ENCODE measurements at places on chromosomes 5 and 9. TPM values are rescaled to one million over a fixed set of nuclear protein-coding genes. Genes with fewer than 3 reads are reported as not detected.

CDC14B gene
- 16.6 TPM for total RNA-seq

NME5 gene
- total RNA-seq = 1.7 TPM

HAVCR1 gene
- not detected for total RNA-seq

NR6A1 gene
- total RNA-seq = 1.3 TPM
